Kidney capillary endothelial cell (primary cell): ENCODE measurements at places on chromosomes 11 and 22.

DNA sequence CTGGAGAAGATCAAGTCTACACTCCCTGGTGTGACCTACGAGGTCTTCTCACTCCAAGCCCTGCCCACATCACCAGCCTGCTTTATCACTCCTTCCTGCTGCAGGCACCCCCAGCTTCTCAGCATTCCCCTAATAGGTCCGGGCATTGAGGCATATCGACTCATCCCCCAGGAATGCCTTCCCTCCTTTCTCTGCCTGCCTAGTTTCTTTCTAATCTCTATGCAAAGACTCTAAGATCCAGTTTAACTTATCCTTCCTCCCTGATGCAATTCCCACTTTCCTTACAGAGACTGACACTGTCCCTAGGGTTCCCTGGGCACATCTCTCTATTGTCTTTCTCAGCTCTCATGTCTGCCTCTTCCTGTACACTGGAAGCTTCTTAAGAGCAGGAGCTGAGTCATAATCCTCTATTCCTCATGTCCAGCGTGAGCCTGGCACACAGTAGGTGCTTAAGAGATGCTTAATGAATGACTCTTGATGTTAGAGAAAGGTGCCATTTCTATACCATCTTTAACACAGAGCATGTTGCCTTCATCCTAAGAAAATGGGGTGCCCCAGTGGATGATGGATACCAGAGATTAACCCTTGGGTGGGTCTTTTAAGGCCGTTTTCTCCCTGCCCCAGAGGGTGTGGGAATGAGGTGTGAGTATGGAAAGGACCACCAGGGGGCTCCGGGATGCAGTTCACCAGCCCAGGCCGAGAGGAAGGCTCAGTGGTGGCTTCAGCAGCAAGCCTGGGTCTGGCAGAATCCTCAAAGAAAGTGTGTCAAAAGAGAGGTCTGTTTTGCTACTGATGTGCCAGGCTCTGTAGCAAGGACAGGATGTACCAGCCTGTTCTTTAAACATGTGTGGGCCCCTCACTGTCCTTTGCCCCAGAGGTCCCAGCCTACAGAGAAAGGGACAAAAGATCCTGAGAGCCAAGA is 34.7 kb downstream of the PARVA start:
- peak; percentile 61 for DNase-seq

GRCh38 chr11:59804061-59804460 is 6.5 kb downstream of the MRPL16 start:
- DNase-seq = no peak

DNA sequence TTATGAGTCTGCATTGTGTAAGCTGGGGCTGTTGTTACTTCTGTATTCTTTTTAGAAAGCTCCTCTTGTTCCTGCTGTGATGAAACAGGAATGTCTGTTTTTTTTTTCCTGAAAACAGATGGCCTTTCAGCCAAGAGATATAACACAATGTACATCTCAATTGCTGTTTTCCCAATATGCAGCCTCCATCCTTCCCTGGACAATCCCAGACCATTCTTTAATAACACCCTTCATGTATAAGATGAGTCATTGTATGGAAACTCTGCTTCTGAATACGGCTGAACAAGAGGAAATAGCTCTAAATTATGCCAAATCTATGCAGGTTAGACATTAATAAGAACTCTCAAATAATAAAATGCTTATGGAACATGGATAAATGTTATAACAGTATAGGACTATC is 60.2 kb upstream of the LRRC4C start:
- no peak for DNase-seq

- no peak for DNase-seq
These were observed 30.0 kb downstream of the RASSF10 start for GRCh38 chr11:13039126-13039525.

DNA sequence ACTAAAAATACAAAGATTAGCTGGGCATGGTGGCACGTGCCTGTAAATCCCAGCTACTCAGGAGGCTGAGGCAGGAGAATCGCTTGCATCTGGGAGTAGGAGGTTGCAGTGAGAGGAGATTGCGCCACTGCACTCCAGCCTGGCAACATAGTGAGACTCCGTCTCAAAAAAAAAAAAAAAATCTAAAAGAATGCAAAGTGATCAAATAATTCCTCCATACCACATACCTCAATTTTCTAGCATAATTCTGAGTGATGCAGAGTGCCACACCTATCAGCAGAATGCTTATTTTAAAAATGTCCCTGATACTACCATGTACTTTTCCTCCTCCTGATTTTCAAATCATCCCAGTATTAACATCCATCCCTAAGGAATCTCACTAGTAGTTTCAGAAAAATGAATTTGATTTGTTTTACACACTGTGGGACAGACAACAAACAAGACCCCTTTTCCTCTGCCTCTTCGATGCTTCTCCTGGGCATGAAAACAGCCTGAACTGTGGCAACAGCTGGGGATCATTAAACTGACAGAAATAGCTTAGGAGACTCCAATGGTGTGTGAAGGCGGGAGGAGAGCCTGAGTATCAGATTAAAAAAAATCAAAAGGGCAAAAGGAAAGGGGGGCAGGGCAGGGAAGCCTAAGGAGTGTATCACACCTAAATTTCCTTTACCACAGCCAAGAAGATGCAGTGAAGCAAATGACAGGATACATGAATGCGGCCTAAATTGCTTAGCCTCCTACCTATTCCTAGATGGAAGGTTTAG is 114.7 kb downstream of the SGSM3 start:
- DNase-seq = no peak

GRCh38 chr11:34337016-34337415 is 20.8 kb downstream of the ABTB2 start:
- no peak for DNase-seq

DNA sequence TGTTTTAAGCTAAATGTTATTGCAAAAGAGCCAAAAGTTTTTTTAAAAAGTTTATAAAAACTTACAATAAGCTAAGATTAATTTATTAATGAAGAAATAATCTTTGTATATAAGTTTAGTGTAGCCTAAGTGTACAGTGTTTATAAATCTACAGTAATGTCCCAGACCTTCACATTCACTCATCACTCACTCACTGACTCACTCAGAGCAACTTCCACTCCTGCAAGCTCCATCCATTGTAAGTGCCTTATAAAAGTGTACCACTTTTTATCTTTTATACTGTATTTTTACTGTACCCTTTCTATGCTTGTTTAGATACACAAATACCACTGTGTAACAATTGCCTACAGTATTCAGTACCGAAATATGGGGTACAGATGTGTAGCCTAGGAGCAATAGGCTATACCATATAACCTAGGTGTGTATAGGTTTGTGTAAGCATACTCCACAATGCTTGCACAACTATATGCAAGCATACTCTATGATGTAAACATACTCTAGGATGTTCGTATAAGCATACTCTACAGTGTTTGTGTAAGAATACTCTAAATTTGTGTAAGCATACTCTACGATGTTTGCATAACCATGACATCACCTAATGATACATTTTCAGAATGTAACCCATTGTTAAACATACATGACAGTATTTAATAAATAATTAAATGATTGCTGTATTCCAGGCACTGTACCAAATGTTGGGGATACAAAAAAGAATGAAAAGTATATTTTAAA is 953.0 kb downstream of the KCNA4 start:
- DNase-seq = no peak

DNA sequence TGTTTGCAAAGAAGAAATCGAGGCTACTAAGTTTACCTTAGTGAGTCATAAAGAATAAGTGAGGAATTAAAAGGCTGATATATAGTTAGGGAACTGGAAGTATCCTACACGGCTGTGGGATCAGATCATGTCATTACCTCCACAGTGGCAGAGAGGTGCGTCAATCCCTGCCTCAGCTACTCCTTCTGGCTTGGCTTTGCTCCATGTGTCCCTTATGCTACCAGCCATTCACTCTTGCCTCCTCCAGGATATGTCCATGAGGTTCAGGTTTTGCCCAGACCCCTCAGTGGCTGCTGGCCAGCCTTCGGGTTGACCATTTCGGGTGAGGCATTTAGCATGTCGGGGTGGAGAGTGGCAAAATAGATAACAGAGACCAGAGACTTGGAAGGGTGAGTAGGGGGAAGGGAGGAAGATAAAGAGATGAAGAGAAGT is 153.4 kb downstream of the LDLRAD3 start:
- DNase-seq = no peak

DNA sequence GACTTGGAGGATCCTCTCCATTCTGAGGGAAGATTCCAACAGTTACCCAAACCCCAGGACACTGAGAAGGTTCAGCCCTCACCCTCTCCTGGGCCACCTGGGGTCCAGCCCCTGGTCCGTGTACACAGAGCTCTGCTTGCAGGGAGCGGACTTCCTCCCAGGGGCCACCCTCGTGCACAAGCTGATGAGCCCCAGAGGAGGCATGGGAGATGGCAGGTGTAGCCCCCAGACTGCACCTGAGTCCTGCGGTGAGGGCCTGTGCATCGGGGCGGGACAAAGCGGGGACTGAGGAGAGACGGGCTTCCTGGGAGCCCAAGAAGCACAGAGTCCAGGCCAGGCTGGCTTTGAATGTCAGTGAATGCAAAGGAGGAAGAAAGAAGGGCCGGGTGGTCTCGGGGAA is 1374.9 kb downstream of the BRD1 start:
- no peak for DNase-seq

DNA sequence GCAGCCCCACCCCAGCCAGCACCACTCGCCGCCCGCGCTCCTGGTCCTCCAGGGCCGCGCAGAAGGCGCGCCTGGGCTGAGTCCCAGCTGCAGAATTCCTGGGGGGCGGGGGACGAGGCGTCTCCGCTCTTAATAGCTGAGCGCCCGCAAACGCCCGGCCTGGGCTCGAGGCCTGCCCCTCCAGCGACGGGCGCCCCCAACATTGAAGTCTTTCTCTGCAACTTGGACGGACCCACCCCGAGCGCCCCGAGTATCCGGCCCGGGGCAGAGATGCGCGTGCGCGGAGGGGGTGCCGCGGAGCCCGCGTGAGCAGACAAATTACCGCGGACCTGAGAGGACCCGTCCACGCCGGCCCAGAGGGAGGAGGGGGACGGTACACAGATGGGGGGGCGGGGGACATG is 6.7 kb upstream of the SYT7 start:
- no peak for DNase-seq

DNA sequence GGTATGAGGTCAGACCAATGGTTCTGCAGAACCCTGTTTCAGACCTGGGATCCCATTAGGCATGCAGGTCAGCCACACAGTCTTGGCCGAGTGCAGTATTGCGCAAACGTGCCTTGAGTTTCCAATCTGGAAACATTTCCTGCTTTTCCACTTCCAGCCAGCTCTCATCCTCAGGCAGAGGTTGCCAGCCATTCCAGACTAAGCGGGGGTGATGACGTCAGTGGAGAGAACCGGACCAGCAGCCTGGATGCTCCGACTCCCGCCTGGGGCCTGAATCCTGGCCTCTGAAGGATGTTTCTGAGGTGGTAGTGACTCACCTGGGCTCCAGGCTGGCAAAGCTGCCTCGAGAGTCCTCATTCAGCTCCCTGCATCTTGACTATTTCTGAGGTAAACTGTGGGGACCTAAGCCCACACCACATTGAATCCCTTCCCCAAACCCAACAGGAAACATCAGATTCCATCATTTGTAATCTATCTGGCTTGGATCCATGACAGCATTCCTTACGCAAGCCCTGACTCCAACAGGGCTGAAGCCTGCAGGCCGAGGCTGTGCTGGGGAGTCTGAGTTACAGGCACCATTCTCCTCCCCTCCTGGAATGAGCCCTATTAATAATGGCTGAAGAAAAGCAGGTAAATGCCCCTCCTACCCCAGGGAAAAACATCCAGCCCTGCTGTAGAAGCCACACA is 83.0 kb downstream of the ABTB2 start:
- no peak for DNase-seq

- no peak for DNase-seq
These were observed 75.3 kb downstream of the KCNQ1 start for GRCh38 chr11:2519862-2520735.

- no peak for DNase-seq
These were observed 88.5 kb downstream of the GRAMD1B start for GRCh38 chr11:123518496-123519054.

DNA sequence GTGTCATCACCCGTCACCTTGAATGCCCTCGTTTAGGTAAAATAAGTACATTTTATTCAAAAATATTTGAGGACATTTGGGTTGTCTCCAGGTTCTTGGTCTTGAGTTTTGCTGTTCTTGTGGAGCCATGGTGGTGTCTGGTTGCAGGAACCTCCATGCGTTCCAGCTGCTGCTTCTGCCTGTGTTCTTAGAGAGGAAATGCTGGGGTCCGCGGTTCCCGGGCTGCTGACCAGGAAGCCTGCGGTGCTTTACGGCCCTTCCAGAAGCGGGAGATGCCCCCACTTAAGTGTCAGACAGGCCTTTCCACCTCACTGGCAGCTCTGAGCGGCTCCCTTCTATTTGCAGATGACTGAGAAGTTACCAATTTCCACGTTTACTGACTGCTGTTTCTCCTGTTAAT is 66.8 kb downstream of the LRP5 start:
- no peak for DNase-seq

DNA sequence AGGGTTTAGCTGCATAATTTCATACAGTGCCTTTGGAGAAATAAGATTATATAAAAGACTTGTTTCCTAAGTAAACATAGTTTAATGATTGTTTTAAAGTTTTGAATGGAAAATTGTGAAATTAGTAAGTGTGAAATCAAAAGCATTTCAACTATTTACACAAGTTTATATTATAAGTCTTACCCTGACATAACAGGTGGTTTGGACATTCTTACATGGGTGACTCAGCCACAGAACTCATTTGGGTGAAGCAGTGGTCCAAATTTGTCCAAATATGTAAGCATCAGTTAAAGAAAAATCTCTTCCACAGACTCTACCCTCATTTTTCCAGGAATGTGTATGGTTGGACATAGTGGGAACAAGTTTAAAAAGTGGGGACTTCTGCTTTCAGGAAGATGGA is 68.0 kb downstream of the USP47 start:
- no peak for DNase-seq

- no peak for DNase-seq
These were observed 979 bp downstream of the SMIM38 start for GRCh38 chr11:69156673-69157155.

DNA sequence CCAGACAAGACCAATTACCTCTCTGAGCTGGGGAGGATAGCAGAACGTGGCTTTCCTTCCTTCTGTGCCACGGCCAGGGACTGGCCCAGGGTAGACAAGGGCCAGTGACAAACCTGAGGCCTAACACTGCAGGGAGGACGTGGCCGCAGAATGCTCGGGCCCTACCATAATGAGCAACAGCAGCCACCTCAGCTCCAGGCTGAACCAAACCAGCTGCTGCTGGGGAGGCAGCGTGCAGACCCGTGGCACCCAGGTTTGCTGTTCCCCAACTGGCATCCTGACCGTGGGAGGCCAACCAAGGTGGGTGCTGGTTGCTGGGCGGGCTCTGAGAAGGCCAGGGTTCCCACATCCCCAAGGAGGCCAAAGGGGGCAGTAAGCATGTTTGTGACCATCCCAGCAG is 83.0 kb downstream of the MORC2 start:
- DNase-seq = no peak
